K562 (cell line): ENCODE measurements at places on chromosomes 3 and 15. TPM values are rescaled to one million over a fixed set of nuclear protein-coding genes. Genes with fewer than 3 reads are reported as not detected.

DNA sequence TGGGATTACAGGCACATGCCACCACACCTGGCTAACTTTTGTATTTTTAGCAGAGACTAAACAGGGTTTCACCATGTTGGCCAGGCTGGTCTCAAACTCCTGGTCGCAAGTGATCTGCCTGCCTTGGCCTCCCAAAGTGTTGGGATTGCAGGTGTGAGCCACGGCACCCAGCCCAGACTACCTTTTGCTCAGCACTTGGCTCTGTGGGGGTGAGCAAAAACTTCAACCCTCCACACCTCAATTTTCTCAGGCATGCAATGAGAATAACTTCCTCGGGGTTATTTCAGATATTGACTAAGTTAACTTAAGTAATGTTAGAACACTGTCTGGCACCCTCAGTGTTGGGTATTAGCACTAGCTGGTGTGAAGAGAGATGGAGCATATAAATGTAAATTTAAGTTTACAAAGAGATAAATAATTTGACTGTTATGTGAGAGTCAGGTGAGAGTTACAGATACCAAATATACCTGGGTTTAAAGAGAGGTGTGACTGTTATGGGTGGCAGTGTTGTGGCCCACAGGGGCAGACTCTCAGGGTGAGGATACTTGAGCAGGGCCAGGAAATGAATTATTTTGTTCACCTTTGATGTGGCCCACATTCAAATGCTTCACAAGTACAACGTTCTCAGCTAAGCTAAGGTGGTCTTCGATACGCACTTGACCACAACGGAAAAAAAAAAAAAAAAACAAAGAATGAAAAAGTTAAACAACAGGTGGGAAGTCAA lies 29.0 kb downstream of the CPOX start:
- no peak for DNase-seq

DNA sequence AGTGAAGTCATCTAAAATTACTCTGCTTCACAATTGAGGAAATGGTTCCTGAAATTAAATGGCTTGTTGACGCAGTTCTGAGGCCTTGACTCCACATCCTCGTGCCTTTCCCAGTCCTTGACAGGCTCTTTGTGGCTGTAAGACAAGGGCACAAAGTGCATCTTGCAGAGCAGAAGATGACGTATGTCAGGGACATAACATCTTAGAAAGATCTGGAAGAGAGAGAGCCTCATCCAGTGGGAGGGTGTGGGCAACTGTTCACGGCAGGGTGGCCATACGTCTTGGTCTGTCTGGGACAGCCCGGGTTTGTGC lies 91.0 kb downstream of the CHRNA7 start:
- no peak for DNase-seq

DNA sequence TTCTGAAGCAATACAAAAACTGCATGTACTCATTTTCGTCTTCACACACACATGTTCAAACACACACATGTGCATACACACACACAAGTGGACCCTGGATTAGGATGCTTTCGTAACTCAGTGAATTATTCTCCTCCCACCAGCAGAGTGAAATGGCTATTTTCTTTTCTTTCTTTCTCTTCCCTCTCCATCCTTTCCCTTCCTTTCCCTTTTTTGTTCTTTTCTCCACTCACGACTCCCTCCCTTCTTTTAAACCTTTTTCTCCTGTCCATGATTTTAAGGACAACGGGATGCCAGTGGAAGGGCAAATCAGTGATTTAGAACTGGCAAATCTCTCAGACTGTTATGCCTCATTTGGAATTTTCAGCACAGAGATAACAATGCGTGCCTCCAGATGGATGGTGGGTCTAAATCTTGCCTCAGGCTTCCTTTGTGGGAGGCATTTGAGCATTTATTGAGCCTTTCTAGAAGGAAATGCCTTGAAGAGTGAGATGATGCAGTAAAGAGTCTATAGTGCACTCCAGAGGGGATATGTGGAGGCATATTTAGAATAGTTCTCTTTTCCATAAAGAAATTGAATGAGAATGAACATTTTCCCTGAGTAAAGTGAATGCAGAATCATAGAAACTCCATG lies 130.4 kb upstream of the SLC7A14 start:
- DNase-seq = no peak

- peak; percentile 14 for DNase-seq
These were observed 27.8 kb downstream of the CHP1 start for GRCh38 chr15:41258750-41259471.

SLC9C1 gene
- total RNA-seq = not detected in 2 replicates
